ENCODE measurements at places on chromosomes 5 and 9.

DNA sequence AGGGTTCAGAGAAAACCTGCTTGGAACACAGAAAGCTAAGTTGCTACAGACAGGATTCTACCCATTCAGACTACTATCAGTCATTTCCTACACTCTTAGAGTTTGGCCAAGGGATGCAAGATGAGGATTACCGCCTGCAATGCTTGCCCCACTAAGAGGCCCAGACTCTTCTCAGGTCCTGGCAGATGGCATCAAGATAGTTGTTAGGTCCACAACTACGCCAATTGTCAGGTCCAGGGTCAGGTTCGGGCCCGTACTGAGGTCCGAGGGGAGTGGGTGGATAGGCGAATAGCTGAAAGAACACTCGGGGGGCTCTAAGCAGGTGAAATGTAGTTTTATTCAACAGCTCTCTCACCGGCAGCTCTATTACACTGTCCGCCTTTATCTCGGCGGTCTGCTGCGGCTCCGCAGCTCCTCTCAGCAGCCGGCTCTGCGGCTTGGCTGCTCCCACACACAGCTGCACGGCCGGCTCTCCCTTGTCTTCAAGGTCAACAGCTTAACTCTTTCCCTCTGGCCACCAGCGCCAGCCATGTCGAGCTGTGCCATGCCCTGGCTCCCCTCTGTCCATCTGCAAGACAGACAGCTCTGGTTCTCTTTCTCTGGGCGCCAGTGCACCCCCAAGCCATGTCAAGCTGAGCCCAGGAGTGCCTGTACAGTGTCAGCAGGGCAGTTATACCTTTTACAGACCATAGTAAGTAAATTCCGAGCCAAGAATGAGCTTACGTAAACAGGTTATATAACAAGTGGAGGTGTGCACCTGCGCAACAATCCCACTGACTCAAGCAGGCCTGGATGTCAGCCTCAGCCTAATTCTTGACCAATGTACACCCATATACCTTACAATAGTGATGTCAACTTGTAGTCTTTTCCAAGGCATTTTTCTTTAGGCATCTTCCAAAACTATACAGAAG, 24.0 kb downstream of the ENC1 start:
- no peak for DNase-seq

- no peak for DNase-seq
These were observed 1019.5 kb downstream of the NR2F1-AS1 start for GRCh38 chr5:92561411-92561959.

GRCh38 chr5:135048930-135049329, 14.9 kb upstream of the PITX1 start:
- no peak for DNase-seq

DNA sequence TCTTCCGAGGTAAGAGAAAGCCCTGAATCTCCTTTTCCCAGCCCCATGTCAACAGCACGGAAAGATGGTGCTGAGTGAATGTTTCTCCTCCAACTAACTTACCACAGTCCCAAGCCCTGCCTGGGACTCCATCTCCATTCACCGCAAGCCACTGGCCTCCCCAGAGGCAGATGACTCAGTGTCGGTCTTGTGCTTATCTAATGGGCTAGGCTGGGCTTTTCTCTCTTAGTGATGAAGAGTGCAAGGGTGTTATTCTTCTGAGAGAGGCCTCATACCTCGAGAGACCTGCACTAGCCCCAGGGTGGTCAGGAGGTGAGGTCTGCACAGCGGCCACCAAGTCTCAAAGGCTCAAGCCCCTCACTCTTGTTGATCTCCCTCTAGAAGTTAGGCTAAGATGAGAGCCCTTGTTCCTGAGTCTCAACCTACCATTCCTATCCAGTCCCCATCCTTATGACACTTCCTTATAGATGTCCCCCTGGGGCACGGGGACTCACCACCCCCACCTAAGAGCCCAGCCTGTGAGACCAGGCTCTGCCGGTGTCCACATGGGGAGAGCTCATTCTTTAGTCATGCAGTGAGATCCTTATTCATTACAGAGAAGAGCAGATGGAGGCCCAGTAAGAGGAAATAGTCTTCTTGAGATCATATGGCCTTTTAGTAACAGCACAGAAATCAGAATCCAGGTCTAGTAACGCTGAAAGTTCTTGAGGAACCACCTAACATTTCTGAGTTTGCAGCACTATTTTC, 127.0 kb downstream of the SAXO1 start:
- no peak for DNase-seq

Data from omental fat pad (tissue), 4 donors.